ENCODE measurements at places on chromosomes 7 and 10. TPM values are rescaled to one million over a fixed set of nuclear protein-coding genes. Genes with fewer than 3 reads are reported as not detected.
A peak's percentile ranks its signal among the peaks of the same experiment; 100 is the strongest.

Gene LRRD1
- total RNA-seq: not detected

Gene C10orf90
- not detected for total RNA-seq

GRCh38 chr7:55086413-55087201 lies 67.8 kb downstream of the EGFR start:
- DNase-seq: no peak

- no peak for DNase-seq
These were observed 216.4 kb downstream of the HECW1 start for GRCh38 chr7:43328785-43329380.

DNA sequence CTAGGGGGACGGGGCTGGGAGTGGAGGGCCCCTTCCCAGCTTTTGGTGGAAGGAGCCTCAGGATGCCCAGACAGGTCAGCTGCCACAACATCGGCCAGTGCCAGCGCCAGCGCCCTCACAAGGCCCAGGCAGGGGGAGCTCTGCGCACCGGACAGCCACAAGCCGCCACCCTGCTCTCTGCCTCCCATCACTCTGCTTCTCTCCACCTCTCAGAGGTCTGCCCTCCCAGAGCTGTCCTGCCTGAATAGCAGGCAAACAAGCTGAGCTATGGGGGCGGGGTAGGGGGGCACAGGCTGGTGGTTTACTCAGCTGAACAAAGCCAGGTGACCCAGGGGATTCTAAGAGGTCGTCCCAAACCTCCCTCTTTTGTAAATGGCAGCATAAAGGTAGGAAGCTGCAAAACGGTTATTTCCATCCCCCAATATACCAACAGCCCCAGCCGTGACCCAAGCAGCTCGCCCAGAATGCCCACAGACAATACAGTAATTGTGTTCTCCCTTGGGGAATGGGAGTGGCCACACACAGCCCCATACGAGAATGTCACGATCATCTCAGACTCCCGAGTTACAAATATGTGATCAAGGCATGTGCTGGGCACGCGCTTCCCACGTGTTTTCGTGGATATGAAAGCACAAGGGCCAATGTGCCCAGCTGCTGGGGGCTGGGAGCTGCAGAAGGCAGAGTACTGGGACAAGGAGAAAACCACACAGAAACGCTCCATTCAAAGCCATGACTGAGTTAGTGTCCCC lies 19.7 kb downstream of the FAM53B start:
- no peak for DNase-seq

DNA sequence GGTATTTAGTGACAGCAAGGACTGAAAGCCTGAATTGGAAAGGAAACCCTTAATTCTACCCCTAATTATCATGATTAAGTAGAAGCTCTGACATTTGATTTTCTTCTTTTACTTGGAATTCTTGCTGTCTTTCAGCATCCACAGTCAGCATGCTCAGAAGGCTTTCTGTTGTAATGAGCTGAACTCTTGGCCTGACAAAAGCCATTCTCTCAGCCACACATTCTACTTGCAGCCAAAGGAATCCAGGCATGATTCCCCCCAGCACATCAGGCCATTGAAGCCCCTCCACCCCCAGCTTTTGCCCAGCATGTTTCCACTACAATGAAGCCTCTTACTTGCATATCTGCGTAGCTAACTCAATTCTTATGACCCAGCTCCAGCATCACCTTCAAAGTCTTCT lies 94.3 kb upstream of the FRMD4A start:
- no peak for DNase-seq

- no peak for DNase-seq
These were observed 110.4 kb downstream of the RNF216 start for GRCh38 chr7:5671046-5671445.

GRCh38 chr7:142556740-142557139 lies 192.5 kb upstream of the PRSS1 start:
- peak; percentile 71 for DNase-seq

DNA sequence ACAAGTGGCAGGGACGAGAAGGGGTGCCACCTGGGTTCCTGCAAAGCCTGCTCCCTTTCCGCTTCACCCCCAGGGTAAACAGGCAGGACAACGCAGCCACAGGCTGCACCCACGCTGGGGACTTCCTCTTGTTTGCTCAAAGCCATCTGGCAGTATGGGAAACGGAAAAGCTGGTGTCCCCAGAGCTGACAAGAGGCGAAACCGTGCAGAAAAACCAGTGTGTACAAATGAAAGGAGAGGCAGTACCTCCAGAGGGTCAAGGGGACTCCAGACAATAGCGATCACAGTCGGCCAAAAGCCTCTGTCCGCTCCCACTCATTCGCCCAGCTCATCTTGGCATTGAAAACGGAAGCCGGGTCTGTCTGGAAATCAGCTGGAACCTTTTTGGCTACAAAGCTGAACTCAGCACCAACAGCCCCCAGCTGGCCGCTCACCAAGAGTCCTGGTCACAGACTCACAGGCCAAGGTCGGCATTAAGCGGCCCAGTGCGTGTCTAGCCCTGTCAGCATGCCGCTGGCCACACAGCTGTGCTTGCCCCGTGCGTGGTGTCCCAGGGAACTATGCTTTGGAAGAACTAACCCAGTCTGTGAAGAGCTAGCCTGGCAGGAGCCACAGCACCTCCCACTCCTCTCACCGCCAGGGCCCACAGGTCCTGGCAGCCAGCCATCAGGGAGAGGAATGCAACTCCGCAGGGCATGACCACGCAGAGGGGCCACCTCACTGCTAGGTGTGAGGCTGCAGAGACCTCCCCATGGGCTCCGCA lies 10.4 kb downstream of the TNS3 start:
- no peak for DNase-seq

DNA sequence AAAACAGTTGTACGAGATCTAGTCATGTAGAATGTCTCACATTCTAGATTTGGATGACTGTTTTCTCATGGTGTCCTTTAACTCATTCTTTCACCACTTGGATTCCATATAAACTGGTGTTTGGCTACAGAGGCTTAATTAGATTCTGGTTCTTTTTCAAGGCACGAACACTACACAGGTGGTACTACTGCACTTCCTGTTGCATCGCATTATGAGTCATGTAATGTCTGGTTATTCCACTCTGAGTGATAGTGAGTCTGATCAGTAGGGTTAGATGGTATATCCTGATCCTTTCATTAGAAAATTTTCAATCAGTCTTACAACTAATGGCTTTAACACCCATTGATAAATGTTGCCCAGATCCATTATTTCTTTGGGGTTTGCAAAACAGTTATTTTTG lies 11.2 kb upstream of the AKAP9 start:
- no peak for DNase-seq

GRCh38 chr10:103067484-103067883 lies 125.6 kb downstream of the NT5C2 start:
- DNase-seq: no peak

DNA sequence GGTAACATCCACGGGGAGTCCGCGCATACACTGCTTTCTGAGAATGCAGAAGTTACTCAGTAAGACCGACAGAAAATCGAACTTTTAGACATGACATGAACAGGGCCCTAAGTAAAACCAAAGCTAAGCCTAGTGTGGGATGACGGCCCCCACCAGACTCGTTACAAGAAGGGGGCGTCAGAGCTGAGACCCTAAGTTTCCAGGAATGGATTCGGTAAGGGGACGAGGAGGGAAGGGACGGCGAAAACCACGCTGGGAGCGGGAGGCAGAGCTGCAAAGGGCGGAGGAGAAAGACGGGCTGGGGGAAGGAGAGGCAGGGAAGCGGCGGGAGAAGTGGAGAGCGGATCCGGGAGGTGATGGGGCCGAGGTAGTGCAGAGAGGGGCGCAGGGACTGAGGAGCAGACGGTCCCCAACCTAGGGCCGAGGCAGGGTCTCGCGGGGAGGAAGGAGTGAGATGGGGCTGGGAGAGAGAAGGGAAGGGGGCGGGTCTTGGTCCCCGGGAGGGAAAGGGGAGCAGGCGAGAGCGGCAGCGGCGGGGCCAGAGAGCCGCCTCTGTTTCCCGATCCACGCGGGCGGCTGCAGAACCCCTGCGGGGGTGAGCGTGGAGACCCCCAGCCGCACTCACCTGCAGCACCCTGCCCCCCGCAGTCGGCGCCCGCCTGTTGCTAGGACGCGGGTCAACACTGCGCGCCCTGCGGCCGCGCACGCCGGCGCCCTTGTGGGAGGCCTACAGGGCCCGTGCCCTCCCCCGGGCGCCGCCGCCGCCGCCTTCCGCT lies 513 bp downstream of the ODAD2 start:
- DNase-seq: no peak

DNA sequence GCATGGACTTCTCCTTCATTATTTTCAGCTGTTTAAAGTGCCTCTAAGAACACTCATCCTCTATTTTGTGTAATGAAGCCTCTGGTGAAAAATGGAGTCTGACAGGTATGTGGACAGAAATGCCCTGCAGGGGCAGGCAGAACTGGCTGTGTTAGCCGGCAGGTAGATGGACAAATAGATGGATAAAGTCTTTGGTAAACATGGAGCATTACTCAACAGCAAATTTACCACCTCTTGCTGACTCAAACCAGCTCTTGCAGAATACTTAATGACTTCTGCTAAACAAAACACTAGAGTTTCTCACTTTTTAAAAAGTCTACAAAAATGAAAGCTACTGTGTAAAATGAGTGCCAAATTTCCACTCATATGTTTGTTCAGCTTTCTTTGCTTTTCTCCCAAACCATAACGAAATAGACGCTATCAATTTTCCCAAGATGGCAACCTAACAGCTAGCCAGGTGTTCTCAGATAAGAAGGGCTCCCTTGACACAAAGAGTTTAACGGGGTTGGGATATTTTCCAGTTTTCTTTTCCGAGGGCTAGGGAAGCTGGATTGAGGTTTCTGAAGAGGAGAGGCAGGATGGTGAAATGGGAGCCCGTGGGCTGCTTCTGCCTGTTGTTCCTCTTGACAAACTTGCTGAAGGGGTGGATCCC lies 71.9 kb upstream of the HABP2 start:
- DNase-seq: no peak

DNA sequence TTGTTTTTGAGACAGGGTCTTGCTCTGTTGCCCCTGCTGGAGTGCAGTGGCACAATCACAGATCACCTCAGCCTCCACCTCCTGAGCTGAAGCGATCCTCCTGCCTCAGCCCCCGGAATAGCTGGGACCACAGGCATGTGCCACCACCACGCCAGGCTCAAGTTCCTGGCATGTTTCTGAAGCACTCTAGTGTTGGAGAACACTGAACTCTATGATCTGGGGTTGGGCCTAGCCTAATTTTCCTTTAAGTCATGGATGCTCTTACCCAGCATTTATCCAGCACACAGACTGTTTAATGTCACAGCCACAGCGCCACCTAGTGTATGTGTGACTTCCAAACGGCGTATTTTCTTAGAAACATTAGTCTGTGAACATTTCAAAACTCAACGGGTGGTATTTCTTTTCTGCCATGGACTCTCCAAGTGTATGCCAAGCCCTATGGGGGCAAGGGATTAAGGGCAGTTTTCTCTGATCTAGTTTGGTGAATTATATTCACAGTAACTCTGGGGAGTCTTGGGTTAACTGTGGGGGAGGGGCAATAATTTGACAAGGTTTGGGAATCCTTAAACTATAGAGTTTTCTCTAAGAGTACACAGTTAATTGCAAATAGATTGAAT lies 91.8 kb downstream of the CREM start:
- peak; percentile 85 for DNase-seq

- DNase-seq: no peak
These were observed 28.3 kb upstream of the EGR2 start for GRCh38 chr10:62844280-62845011.

Measured in ureter (tissue), 1 donor.